GM04504 (cell line): ENCODE measurements at places on chromosomes 1 and 21.

DNA sequence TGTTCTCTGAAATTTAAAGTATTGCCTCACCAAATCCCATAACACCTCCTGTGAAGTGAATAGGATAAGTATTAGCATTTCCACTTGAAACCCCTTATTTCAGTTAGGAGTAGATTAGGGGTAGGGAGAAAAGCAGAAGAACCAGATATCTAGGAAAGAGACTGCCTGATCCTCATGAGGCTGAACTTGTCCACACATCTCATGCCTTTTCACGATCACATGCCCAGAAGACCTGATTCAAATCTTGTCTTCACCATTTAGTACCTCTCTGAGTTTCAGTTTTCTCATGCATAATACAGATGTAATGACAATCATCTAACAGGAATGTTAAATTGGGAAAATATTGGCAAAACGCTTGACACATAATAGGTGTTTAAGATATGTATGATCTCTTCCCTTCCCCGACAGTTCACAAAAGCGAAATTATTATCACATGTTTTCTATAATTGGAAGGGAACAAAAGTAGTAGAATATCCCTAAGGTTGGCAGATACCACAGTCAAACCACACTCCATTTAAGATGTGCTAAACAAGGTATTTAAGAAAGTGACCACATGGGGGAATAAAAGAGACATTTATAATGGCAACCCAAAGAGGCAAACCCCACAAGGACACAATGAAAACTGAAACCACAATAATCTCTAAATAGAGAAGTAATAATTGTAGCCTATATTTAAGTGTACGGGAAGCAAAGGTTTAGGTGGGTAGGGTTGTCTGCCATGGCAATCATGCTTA is 25.2 kb downstream of the GFI1 start:
- DNase-seq, result no peak

- DNase-seq, result no peak
Observed at GRCh38 chr1:234107416-234108021, 203.0 kb downstream of the SLC35F3 start.

DNA sequence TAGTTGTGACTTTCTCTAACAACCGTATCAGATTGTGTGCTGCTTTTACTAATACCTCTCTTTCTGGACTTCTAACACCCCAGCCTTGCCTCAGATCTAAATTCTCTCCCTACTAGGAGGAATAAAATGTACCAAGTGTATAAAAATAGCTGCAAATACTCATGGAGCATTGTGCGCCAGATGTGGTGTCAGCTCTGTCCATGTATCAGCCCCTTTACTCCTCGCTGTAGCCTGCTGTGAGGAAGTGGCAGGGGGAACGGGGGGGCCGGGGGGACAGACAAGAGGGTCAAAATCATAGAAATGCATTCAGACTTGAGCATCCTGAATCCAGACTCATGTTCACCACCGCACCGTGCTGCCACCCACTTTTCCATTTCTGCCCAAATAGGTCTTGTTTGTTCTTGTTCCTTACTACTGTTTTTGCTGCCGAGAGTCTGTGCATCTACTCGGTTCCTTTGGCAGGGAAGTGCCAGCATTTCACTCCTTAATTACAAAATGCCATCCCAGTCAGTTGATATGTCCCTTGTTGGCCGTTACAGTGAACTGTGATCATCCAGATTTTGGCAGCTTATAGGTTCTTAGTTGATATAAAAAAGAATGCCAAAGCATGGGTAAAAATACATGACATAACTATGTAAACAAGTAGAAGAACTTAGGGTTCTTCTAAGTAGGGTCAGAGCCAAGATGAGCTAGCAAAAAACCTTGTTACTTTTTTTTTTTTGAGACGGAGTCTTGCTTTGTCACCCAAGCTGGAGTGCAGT is 76.4 kb downstream of the UBE4B start:
- no peak for DNase-seq

DNA sequence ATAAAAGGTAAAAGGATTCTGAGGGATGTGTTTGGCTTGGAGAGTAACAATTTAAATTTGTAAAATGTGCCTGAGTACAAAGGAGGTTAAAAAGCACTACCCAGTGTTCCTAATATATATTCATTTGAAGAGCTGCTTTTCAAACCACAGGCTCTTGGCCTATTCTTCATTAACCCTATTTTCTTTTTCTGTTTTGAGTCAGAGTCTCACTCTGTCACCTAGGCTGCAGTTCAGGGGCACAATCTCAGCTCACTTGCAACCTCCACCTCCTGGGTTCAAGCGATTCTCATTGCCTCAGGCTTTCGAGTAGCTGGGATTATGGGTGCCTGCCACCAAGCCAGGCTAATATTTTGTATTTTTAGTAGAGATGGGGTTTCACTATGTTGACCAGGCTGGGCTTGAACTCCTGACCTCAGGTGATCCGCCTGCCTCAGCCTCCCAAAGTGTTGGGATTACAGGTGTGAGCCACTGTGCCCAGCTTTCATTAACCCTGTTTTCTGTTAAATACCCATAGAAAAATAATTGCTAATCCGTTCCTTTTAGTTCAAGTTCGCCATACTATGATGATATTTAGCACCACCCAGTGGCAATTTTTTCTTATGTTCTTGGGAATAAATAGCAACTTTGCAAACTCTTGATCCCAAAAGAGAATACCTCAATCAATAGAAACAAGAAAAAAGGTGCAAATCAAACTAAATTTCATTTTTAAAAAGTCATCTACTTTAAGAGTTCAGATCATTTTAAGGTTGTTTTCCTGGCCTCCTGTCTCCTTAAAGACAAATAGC is 30.5 kb downstream of the ZBTB8OS start:
- no peak for DNase-seq

DNA sequence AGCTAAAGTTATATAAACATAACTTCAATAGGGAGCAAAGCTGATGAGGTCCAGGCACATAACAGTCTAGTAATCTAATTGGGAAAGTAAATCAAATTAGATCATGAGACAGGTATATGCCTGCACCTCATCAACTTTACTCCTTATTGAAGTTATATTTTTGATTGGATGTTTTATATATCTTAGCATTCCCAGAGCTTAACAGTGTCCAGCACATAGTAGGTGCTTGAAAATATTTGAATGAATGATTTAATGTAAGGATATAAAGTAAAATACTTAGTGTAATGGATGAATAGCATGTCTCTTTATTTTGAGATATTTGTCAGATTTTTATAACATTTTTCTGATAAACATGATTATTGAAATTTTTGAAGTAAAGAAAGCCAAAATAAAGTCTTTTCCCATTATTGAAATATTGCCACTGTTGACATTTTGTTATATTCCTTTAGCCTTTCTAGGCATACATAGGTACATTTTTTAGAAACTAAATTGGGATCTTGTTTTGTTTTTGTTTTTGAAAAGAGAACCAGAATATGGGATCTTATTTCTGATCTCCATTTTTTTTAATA is 2.8 kb downstream of the CDC7 start:
- DNase-seq, result no peak

GRCh38 chr1:24699628-24700027 is 45.6 kb upstream of the CLIC4 start:
- no peak for DNase-seq

DNA sequence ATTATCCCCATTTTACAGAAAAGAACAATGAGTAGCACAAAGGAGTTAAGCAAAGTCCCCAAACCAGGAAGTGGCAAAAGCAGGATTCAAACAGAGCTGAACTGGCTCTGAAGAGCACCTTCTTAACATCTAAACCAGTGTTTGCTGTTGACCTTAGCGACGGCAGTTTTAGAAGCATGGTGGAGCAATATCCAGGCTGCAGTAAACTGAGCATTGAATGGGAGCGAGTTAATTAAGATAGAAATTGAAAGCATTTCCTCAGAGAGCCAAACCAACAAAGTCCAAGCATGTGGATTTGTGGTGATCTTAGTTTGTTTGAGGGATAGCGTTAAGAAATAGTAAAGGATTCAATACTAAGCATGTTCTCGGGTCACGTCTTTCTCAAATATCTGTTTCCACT is 13.4 kb upstream of the ZNF281 start:
- DNase-seq, result no peak

- DNase-seq, result no peak
Observed at GRCh38 chr1:42165511-42166210, 1.1 kb upstream of the GUCA2A start.

DNA sequence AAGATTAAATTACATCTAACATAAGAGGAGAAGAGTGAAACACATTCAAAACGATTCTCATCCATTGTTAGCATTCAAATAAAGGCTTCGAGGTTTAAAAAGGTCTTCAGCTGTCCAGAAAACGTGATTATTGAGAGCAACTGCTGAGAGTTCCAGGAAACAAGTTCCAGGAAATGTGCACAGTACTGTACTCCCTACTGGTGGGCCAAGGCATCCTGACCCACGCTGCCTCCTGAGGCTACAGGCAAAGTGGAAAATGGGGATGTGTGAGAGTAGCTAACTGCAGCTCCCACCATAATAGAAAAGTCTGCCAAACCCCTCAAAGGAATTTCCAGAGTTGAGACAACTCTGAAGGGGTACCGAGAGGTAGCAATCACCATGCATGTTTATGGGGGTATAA is 2.0 kb downstream of the VAV3 start:
- no peak for DNase-seq

GRCh38 chr1:182357913-182358312 is 33.7 kb downstream of the GLUL start:
- DNase-seq, result no peak

- no peak for DNase-seq
Observed at GRCh38 chr1:51559064-51559500, 40.0 kb upstream of the EPS15 start.

- no peak for DNase-seq
Observed at GRCh38 chr1:42747125-42747524, 7.1 kb upstream of the CLDN19 start.

DNA sequence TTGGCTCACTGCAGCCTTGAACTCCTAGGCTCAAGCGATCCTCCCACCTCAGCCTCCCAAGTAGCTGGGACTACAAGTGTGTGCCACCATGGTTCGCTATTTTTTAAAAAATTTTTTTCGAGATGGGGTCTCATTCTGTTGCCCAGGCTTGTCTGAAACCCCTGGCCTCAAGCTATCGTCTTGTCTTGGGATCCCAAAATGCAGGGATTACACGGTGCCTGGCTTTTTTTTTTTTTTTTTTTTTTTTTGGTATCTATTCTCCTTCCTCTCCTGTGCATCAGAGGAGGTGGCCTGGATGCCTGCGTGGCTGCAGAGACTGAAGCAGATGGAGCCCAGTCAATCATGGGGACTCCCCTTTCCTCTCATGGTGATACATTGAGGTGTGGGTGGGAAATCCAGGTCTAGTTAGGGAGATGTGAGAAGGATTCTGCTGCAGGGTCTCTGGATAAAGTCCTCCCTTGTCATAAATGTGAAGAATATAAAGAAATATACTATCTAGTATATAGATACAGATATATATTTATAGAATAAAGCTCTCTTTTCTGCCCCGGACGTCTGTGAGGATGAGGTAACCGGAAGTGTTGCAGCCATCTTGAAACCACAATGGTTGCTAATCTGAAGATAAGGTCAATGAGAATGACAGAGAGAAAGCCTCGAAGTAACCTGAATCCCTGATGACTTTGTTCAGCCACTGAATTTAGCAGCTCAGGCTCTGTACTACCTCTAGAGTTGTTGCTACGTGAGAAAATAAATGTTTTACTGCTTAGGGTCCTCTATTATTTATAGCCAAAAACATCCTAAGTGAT is 19.5 kb upstream of the RGSL1 start:
- no peak for DNase-seq

DNA sequence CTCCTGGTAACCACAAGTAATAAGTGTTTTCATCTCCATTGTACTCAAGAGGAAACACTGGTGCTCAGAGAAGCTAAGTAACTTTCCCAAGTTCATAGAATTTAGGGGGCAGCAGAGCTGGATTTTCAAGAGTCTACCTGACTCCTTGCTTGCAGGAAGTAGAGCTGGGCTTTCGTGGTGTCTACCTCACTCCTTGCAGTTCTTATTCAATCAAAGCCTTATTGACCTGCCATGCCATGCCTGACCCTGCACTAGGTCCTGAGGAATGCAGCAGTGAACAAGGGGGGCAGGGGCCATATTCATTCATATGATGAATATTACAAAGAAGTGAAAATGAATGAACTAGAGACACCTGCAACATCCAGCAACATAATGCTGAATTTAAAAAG is 93.3 kb downstream of the GLIS1 start:
- no peak for DNase-seq

- DNase-seq, result peak; percentile 10
Observed at GRCh38 chr1:88302843-88303486, 381.1 kb upstream of the PKN2 start.

DNA sequence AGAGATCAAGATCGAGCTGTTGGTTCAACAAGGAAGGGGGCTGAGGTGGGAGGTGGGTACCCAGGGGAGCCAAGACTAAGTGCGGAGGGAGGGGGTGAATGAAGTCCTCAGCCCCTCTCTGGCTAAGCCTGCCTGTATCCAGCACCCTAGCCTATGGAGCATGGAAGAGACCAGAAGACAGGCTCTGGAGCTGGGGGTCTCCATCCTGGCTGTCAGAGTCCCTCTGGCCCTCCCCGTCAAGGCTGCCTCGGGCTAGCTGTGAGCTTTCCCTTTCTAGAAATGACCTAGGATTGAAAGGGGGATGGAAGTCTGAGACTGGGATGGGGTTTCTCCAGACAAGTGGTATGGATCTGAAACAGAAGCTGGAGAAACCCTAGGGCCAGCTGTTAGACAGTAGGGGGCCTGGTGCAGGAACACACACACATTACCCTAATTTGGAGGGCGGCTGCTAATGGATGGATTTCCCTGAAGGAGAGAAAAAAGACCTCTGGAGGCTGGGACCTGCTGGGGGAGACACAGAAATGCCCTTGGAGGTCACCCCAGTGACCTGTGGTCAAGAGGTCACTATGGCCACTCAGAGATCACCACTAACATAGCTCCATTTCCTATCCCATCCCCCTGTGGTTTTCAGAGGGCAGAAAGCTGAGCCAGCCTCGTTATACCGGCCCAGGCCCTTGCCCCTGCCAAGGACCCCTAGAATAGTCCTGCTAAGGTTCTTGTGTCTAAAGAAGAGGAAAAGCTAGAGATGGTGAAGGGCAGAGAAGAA is 107.8 kb downstream of the TMEM53 start:
- DNase-seq, result no peak

DNA sequence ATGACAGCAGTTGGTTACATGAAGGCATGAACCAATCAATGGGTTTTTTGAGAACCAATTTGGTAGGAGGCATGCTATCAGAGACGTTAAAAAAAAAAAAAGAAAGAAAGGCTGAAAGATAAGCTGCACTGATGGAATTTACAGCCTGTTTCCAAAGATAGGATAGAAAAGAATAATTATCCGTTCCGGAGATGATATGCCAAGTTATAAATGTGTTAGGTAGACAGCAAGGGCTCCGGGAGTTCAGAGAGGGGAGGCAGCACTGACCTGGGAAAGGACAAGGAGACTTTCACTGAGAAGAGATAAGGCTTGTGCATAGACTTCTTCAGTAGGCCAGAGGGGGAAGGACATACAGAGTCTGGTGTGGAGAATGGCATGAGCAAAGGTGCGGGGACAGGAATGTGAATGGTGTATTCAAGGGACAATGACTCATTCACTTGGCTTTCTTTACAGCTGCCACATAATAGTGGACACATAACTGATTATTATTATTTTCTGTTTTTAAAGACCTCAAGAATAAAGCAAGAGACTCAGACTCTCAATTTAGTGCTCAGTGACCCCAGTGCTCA is 24.8 kb upstream of the ACBD6 start:
- no peak for DNase-seq

GRCh38 chr1:161707503-161707902 is 474 bp downstream of the FCRLA start:
- no peak for DNase-seq
